ENCODE measurements at places on chromosomes 3 and 15.
A peak's percentile ranks its signal among the peaks of the same experiment; 100 is the strongest.

DNA sequence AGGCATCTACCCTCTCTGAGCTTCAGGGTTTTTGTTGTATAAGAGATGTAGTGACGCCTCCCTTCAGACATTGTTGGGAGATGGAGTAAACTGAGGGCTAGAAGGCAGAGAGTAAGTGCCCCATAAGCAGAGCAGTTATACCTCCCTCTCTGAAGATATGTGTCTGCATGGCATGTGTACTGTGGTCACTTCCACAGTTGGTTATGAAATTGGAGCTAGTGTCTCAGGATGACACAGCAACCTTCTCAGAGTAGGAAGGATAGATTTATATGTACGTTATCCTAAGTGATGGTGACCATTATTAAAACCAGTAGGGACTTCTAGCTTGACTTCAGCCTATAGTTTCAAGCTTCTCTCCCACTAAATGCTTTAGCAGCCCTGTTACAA, 17.9 kb downstream of the PXK start:
- DNase-seq = no peak

DNA sequence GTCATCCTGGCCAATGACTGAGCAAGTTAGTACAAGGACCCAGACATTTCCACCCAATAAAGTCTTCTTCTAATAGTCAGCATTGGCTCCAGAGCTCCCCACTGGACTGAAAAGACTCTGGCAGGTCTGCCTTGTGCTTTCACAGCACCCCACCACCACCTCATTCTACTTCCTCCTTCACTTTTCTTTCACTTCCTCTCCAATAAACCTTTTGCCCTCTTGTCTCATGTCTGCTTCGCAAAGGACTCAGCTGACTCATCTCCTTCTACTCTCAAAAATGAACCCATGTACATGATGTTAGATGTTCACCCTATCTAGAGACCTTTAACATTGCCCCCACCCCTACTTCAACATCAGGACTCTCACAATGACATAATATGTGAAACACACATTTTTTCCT, 181.0 kb upstream of the PPP2R3A start:
- no peak for DNase-seq

GRCh38 chr3:158863247-158863646, 61.4 kb downstream of the MFSD1 start:
- no peak for DNase-seq

DNA sequence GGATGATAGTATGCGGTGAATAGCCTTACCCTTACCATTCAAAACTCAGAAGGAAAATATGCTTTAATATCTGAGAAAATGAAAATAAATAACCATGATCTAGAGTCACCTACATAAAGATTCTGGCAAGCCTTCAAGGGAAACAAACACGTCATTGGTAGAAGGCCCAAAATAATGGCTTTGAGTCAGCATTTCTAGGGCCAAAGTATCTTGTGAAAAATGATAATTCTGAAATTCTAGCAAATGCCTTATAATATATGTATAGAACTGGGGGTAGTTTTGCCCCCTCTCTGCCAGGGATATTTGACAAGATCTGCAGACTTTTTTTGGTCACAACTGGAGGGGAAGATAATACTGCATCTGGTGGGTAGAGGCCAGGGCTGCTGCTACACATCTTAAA, 15.4 kb downstream of the PLSCR1 start:
- no peak for DNase-seq

DNA sequence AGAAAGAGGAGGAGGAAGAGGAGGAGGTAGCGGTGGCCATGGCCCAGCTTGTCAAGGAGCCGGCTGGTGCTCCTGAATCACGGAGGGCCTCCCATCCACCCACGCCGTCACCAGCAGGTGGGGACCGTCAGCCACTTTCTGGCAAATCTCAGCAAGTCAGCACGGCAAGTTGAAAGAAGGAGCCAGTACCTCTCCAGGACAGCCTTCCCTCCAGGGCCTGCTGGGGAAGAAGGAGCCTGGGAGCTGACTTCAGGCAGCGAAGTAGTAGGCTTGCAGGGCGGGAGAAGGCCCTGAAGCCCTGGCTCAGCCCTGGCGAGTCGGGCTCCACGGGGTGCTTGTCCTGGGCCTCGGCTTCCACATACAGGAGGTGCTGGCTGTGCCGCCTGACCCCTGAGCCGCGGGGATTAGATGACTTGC, 99.2 kb upstream of the TRPM1 start:
- DNase-seq = peak; percentile 60

DNA sequence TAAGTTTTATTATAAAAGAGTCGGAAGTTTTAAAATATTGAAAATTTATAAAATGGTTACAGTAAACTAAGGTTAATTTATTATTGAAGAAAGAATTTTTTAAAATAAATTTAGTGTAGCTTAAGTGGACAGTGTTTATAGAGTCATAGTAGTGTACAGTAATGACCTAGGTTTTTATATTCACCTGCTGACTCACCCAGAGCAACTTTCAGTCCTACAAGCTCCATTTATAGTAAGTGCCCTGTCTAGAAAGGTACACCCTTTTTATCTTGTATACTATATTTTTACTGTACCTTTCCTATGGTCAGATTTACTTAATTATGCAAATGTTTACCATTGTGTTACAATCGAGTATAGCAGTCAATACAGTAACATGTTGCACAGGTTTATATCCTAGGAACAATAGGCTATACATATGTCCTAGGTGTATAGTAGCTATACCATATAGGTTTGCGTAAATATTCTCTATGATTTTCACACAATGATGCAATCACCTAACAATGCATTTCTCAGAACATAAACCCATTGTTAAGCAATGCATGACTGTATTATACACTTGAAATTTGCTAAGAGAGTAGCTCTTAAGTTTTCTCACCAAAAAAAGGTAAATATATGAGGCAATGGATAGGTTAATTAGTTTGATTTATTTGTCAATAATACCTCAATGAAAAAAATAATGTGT, 106.9 kb upstream of the CD96 start:
- DNase-seq = no peak

DNA sequence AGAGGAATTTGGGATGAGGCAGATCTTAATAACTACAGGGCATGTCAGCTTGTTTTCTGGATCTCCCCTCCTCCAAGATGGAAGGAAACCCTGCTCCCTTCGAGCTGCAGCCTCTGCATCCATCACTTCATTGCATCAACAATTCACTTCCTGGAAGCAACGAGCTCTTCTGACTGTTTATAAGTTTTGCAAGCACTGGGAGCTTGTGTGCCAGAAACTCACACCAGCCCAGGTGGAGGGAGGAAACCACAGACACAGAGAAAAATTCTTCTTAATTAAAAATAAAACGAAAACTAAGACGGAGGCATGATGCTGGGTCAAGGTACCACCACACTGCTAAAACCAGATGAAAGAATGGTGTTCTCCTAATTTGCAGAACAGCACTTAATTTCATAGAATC, 10.6 kb downstream of the LRIG1 start:
- no peak for DNase-seq

GRCh38 chr15:58221591-58222241, 83.5 kb downstream of the AQP9 start:
- DNase-seq = no peak

DNA sequence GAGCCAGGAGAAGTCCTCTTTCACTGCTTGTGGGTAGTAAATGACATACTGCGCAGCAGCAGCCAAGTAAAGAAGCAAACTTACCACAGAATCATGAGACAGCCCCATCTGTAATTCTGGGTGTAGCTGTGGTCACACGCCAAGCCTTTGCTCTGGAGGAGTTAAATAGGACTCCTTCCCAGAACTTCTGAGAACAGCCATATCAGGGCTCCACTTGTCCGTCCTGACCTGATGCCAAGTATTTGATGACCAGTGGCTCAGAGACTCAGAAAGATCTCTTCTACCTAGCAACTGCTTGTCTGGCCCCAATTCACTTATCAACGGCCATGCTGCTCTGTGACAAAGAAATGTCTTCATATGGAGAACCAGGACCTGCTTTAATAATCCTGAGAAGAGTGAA, 20.6 kb upstream of the GOLIM4 start:
- DNase-seq = no peak

- no peak for DNase-seq
Observed at GRCh38 chr15:70793694-70794093, 30.3 kb upstream of the UACA start.

- no peak for DNase-seq
Observed at GRCh38 chr15:52799145-52799811, 9.1 kb upstream of the ONECUT1 start.

GRCh38 chr3:73781541-73781940, 156.8 kb upstream of the PDZRN3 start:
- no peak for DNase-seq

DNA sequence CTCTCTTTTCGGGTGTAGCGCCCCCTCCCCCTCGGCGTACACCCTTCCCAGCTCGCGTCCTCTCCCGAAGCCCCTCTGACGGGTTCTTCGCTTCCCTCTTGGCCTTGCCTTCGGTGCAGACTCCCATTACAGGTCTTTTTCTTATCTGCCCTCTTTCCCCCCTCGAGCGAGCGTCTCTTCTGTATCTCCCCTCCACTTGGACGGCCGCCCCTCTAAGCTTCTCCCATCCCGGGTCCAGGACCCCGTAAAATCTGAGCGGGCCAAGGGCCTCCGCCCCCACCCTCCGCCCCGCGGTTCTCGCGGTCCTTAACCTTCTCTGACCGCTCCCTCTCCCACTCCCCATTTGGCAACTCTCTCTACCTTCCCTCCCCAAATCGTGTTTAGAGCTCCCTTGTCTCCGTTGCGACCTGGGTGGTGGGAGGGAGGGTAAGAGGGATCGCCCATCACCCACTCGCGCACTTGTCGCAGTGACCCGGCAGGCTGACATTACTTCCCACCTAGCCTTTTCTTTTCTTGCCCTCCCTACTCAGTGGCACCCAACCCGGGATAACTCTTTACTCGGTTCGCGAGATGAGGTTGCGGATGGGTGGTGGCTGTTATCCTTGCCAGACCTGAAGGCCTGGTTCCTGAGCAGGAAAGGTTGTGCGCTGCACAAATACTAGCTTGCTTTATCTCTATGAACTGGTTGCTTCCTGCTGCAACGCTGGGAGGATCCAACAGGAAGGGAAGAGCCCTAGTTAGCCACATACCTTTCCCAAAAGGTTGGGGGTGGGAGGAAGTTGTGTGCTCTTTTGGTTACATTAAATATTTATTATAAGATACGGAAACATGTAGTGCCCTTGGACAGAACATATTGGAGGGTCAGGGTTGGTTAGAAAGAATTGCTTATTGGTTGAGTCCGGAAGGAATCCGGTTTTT, 922 bp downstream of the RAB11A start:
- DNase-seq = peak; percentile 66

- no peak for DNase-seq
Observed at GRCh38 chr3:146542179-146542578, 2.2 kb downstream of the PLSCR1 start.

GRCh38 chr3:62672270-62672987, 202.8 kb downstream of the CADPS start:
- no peak for DNase-seq

GRCh38 chr15:99408236-99409096, 157.2 kb downstream of the LRRC28 start:
- peak; percentile 51 for DNase-seq

- DNase-seq = no peak
Observed at GRCh38 chr3:38723569-38724391, 74.3 kb upstream of the SCN5A start.

- no peak for DNase-seq
Observed at GRCh38 chr3:66227915-66228314, 7.1 kb downstream of the SLC25A26 start.

GRCh38 chr3:197960694-197961581, 921 bp downstream of the LMLN start:
- DNase-seq = no peak

- no peak for DNase-seq
Observed at GRCh38 chr3:78029775-78030174, 989.9 kb downstream of the ROBO2 start.

GRCh38 chr3:46935989-46936558, 40.5 kb downstream of the CCDC12 start:
- DNase-seq = no peak

GRCh38 chr15:52183562-52184173, 7.5 kb downstream of the GNB5 start:
- no peak for DNase-seq

DNA sequence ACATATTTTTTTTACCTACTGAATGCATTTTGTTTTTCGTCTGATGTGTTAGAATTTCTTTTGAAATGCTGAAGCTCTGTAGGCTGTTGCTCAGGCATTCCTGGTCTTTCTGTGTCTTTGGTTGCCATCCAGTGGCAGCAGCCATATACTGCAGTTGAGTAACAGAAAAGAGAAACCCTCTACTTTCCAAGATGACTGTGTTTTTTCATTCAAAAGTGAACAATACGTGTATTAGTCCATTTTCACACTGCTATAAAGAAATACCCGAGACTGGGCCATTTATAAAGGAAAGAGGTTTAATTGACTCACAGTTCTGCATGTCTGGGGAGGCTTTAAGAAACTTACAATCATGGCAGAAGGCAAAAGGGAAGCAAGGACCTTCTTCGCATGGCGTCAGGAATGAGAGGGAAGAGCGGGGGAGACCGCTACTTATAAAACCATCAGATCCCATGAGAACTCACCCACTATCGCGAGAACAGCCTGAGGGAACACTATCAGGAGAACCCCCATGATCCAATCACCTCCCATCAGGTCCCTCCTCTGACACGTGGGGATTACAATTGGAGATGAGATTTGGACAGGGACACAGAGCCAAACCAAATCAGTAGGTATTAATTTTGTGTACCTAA, 4.7 kb upstream of the GOLGA8B start:
- DNase-seq = peak; percentile 54

GRCh38 chr3:150428562-150428961, 20.5 kb downstream of the TSC22D2 start:
- no peak for DNase-seq

DNA sequence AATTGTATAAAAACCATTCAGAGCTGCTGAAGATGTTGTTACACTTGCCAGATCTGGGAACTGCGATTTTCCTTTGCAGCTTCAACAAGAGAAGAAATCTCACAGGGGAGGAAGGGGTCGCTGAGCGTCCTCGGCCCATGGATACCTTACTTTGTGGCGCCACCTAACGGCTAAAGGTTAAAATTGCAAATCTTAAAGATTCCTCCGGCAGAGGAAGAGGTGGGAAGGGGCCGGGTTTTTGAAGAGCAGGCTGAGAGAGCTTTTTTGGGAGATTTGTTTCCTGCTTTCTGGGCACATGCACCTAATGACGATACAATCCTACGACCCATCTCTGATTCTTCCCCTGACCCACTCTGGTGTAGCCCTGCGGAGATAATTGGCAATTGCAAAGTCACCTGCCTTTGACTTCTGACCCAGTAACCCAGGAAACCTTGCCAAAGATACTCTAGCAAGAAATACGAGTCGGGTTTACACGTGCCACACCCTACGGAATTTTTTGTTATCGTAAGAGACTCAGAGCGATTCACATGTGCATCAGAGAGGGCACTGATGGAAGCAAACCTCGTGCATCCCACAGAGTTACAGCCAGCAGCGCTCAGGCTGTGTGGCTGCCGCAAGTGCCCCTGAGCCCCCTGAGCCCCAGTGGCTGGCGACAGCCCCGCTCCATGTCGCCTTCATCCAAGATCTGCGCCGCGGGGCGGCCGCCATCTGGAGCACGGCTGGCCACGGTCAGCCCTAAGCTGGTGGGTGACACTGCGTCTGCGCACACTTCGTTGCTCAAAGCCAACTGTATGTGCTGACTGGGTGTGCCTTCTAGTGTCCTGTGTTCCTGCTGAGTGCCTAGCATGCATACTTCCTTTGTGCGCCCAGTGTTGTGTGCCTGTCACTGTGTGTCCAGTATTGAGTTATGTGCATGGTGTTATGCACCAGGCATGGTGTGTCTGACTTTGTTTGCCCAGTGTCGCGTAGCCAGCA, 55.2 kb upstream of the CHRNA7 start:
- DNase-seq = no peak
